ENCODE measurements at places on chromosomes 3 and 15.

DNA sequence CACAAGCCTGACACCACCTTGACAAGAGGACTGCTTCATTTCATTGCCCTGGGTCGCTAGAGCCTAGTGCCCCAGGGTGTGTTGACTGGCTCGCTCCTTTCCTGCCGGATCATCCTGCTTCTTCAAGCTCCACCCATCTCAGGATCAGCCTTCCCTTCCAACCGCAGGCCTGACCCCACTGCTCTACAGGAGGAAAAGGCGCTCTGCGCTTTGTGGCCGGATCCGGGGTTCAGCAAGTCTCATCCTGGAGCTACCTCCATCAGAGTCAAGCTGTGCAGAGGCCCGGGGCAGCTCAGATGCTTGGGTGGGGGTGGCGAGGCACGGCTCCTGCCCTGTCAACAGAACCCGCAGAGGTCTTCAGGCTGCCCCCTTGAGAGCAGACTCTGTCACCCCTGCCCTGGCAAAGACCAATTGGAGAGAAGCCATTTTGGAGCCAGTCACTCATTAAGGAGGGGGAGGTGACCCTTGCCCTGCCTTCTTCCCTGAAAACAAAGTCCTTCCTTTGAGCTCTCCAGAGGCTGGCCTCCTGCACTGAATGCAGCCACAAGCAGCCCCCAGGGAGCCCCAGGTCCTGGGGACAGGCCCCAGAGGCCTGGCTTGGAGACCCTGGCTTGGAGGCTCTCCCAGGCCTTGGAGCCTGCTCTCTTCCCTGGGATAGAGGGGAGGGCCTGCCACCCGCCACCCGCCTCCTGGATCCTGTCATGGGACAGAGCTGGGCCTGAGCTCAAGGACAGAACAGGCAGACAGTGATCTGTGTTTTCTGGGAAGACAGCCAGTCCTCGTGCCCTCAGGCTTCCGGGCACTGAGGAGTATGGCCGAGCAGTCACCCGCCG lies 80.3 kb downstream of the CPN2 start:
- no peak for DNase-seq

DNA sequence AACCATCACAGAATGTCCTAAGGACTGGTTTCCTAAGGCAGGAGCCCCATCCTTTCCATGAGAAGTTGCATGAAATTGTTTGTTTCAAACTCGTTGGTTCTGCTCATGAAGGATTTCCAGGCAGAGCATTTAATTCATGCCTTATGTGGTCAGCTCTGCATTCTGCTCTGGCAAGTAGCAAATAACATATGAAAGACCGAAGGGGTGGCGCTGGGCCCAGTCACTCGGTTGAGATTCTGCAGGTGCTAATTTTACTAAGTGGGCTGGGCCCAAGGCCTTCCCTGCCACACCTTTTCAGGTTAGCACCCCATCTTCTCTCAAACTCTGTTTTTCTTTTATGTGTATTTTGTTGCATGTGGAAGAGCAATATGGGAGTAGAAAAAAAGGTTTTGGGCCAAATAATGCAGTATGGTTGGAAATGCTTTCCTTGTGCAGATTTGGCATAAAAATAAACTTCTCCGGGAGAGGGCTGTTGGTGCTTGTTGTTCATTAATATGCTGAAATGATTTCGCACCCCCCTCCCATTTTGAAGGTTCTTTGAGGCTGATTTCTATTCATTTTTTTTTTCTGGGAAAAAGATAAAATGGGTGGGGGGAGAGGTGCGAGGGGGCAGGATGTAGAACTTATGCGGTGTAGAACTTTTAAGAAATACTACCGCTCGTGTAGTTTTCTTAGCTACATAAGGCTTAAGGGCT lies 182.9 kb upstream of the FEZF2 start:
- DNase-seq = no peak

DNA sequence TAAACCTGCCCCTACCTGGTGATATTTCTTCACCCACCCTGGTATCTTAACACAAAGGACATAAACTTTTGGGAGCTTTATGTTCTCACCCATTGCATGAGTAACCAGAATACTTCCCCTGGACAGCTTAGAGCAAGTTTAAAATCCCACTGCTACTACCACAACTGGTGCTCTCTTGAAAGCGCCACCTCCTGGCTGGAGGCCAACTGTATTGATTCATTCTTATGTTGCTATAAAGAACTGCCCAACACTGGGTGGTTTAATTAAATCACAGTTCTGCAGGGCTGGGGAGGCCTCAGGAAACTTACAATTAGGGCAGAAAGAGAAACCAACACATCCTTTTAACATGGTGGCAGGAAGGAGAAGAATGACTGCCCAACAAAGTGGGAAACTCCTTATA lies 592.4 kb downstream of the EPHA3 start:
- DNase-seq = no peak

GRCh38 chr3:45597171-45597570 lies 2.6 kb downstream of the LIMD1 start:
- no peak for DNase-seq

DNA sequence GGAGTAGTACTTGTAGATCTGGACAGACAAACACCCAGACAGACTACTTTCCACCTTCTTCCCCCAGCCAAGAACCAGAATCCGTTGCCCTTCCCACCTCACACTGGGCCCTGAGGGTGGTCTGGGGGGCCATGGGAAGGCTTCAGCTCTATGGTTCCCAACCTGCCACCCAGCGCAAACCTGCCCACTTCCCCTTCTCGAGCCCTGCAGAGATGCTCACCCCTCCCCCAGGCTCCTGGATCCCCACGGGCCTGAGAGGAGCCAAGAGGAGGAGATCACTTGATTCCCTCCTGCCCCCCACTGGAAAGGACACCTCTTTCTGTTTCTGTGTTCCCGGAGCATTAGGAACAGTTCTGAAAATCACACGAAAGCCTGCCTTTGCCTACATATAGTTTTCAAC lies 8.7 kb downstream of the STRA6 start:
- DNase-seq = no peak

GRCh38 chr3:12898290-12898964 lies 57.1 kb upstream of the RPL32 start:
- no peak for DNase-seq

Measured in CD8-positive, alpha-beta T cell (primary cell).